IPS DF 19.7 (cell line): ENCODE measurements at places on chromosomes 3 and 15.
A peak's percentile ranks its signal among the peaks of the same experiment; 100 is the strongest.

DNA sequence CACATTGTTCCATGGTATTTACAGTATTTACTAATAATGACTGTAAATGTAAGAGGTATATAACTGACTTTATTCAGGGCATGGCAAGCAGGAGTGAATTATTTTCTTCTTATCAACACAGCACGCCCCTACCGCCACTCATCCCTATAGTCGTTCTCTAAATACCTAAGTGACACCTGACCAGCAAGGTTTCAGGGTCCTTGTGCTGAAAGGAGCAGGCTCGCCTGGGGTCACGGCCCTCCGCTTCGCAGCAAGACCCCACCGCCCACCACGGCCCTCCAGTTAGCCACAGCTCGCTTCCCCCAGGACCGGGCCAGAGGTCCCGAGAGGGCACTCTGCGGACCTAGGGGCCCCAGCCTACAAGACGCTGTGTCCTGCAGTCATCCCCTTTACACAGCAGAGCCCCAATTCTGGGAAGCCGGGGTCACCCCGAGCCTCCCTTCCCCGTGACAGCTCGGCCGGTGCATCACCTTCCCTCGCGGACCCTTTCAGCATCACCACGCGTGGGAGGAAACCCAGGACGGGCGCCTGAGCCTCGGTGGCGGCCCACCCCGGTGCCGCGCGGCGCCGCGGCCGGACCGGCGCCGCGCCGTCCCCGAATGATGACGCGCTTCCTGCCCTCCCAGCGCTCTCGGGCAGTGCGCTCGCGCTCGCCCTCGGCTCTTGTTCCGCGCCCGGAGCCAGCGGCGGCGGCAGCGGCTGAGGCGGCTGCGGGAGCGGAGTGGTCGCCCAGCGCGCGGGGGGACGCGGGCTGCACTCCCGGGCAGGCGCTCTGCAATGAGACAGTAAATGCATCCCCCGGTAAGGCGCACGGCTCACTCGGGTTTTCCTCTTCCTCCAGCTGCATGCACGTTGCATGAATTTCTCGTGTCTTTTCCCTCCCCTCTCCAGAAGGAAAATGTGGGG lies 225.1 kb upstream of the C2CD4B start:
- DNase-seq: no peak

- DNase-seq: no peak
Measured at GRCh38 chr3:127141921-127142730, 50.8 kb upstream of the PRR23E start.

DNA sequence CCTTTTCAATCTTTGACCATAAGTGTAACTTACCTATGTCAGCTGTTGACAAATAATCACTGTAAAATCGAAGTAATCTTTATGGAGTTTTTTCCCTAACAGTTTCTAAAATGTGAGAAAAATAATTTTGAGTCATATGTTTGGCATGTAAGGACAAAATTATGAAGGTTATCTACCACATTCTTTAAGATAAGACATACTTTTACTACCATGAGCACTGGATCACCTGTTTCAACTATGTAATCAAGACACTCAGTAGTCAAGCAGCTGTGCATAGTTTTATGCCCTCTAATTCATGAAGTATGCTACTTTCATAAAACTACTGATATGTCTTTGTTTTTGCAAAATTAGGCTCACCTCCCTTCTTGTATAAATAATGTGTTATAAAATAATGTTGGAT lies 12.1 kb downstream of the FGF7 start:
- DNase-seq: no peak

- no peak for DNase-seq
Measured at GRCh38 chr3:180058238-180058637, 21.5 kb upstream of the PEX5L start.

DNA sequence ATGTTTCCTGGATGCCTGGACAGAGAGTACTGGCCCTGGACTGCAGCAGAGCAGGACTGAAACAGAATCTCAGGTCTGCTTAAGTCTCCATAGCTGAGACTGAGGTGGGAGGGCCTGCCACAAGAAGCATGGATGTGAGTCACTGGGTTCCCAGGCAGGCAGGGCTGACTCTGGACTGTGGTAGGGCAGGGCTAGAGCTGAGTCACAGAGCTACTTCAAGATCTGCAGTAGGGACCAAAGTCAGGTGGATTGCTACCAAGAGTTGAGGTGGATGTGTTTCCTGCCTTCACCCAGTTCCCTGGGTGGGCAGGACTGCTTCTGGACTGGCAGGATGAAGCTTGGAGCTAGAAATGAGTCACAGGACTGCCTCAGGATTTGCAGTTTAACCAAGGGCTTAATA lies 282.9 kb downstream of the AGBL1 start:
- DNase-seq: no peak

GRCh38 chr3:197202694-197203093 lies 95.7 kb downstream of the DLG1 start:
- DNase-seq: no peak

- no peak for DNase-seq
Measured at GRCh38 chr15:32651229-32651837, 9.8 kb downstream of the SCG5 start.

GRCh38 chr3:111246967-111247760 lies 175.5 kb downstream of the NECTIN3 start:
- DNase-seq: no peak

DNA sequence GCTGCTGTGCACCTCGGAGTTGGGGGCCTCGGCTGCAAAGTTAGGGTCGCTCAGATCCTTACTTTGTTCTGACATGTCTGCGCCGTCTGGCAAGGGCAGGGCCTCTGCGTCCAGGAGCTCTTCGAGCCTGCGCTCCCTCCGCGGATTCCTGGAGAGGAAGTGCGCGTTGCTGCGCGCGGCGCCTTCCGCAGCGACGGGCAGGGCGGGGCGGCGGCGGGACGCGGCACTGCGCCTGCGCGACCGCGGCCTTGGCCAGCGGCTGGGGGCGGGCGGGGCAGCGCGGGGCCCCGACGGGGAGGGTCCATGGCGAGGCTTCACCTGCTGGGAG lies at the start of gene NDN:
TSS of gene NDN (minus strand) at position 163 of the 328 bp plus-strand sequence. CDS start at position 75, 88 bp downstream.
- DNase-seq: peak; percentile 12

GRCh38 chr3:2873986-2874385 lies 236.2 kb downstream of the IL5RA start:
- DNase-seq: no peak

GRCh38 chr3:59710554-59710953 lies 660.7 kb upstream of the CFAP20DC start:
- DNase-seq: no peak

- DNase-seq: no peak
Measured at GRCh38 chr3:100100425-100100824, 13.9 kb downstream of the FILIP1L start.

DNA sequence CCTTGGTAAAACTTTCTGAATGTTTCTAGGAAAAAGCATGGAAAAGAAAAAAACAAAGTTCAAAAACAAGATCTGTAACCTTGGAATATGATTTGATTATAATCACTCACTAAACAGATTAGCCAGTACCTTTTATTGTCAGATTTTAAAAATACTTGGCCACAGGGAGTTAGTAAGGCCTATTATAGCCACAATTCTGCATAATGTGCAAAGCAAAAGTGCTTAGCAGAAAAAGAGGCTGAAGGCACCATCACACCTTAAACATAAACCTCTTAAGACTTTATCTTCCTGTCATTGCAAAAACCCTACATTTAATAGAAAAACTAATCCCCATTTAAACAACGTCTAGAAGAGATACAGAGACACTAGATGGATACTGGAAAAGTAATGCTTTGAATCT lies 41.8 kb downstream of the CHSY1 start:
- no peak for DNase-seq

GRCh38 chr3:87173071-87173470 lies 54.0 kb upstream of the CHMP2B start:
- no peak for DNase-seq

DNA sequence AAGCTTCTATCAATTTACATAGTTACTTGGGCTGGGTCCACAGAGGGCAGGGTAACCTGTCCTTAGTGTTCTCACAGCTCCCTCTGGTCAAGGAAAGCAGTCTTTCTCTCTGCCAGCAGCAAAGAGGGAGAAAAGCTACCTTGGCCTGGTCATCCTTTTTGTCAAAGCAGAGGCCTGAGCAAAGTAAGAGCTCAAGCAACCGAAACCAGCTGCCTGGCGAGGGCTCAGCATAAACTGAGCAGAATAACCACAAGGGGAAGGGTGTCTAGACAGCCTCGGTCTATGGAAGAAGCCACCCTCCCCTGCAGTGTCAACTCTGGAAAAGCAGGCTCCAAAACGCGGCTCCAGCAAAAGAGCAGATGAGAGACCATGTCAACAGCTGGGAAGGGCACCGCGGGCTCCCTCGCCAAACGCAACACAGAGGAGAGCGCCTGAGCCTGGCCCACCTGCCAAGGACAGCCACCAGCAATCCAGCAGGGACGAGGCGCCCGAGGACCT lies 17.4 kb downstream of the LRIG1 start:
- DNase-seq: no peak

DNA sequence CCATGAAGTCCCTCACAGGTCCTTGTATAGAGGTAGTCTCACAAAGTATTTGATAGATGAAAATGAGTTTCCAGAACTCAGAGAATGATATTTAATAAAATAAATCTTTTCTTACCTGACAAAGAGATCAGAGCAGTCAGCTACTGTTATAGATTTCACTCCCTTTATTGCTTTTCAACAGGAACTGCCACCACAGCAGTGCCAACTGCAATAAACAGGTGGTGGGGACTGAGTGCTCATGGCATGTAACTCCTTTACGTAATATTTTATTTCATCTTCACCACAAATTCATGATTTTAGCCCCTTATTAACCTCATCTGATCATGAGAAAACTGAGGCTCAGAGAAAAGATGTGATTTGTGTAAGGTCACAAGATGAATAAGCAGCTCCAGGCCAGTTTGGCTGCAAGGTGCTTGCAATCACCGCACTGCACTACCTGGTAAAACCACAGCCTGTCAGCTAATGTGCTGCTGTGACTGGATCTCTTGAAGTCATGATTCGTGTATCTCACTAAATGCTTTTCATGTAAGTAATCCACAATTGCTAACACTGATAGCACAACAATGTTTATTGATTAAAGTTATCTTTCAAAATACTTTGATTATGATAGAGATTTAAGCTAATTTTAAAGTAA lies 78.8 kb downstream of the WNT5A start:
- no peak for DNase-seq

DNA sequence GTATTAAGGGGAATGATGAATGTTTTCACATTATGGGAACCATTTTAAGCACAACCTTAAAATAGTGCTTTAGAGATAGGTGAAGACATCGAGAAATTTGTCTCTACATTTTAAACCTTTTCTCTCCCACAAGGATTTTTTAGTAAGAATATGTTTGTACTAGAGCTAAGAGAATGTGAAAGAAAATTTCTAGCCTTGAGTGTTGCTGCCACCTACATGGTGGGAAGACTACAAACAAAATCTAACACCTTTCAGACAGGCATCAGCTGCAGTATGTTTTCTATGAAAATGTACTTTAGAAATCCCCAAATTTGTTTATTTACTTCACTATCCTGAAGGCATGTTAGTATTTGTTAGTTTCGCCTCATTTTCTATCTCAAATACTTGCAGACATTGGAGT lies 247.4 kb downstream of the WDR72 start:
- no peak for DNase-seq

DNA sequence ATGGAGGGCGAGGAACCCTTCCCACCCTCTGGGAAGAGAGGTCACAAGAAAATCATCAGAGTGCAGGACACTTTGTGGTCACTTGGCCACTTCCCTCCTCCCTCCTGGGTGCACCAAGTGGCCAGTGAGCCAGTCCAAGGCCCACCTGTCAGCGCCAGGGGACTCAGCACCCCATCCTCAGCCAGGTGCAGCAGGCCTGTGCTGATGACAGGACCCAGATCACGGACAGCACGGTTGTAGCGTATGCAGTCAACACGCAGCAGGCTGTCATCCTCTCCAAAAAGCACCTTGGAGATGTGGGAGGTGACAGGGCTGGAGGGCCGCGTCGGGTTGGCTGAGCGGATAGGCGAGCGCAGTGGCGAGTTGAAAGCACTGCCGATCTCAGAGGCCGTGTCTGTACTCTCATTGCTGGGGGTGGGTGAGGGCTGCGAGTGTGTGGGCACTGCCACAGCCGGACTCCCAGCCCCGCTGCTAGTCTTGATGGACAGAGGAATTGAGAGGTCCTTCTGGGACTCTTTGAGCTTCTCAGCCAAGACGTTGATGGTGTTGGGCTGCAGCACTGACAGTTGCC lies 41.5 kb downstream of the SEMA3G start:
- DNase-seq: no peak
